ENCODE measurements at places on chromosomes 5 and 9.

DNA sequence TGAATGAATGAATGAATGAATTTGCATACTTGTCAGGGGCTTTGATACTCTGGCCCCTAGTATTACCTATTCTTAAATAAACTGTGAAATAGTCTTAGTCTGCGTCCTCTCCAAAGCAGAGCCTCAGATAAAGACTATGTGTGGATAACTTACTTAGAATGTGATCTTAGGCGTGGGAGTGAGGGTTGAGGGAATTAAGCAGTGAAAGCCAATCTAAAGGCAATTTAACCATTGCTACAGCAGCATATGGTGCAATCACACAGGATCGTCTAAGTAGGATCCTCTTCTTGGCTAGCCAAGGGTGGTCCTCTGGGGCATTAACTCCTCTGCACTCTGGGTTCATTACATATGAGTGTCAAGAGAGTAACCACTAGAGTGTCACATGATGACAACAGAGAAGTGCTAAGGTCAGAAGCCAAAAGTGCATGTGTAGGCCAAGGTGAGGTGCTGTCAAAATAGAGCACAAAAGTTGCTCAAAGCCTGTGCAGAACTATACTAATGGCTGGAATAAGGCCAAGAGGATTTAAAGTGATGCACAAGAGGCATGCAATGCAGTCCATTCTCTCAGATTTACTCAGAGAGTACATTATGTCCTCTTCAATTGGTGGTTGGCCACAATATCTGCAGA, 274.4 kb upstream of the SEMA6A start:
- no peak for DNase-seq

- DNase-seq = no peak
Measured at GRCh38 chr5:40484495-40484894, 195.2 kb upstream of the PTGER4 start.

DNA sequence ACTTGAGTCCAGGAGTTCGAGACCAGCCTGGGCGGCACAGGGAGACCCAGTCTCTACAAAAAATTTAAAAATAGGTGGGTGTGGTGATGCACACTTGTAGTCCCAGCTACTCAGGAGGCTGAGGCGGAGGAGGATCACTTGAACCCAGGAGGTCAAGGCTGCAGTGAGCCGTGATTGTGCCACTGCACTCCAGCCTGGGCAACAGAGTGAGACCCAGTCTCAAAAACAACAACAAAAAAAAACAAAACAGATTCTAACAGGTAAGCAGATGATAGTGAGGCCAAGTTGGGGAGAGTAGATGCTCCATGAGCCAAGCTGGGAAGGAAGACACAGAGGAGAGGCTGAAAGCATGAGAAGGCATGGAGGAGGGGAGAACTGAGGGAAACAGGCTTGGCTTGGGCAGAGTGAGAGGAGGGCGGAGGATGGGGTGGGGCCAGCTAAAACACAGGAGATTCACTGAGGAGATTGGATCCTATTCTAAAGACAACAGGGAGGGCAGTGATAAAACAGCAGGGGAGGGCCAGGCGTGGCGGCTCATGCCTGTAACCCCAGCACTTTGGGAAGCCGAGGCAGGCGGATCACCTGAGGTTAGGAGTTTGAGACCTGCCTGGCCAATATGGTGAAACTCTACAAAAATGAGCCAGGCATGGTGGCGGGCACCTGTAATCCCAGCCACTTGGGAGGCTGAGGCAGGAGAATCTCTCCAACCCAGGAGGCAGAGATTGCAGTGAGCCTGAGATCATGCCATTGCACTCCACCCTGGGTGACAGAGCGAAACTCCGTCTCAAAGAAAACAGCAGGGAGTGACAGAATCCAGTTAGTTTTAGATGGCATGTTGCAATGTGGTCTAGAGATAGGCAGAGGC, 8.4 kb downstream of the RPS14 start:
- DNase-seq = no peak

- no peak for DNase-seq
Measured at GRCh38 chr5:116696366-116696765, 121.7 kb upstream of the SEMA6A start.

DNA sequence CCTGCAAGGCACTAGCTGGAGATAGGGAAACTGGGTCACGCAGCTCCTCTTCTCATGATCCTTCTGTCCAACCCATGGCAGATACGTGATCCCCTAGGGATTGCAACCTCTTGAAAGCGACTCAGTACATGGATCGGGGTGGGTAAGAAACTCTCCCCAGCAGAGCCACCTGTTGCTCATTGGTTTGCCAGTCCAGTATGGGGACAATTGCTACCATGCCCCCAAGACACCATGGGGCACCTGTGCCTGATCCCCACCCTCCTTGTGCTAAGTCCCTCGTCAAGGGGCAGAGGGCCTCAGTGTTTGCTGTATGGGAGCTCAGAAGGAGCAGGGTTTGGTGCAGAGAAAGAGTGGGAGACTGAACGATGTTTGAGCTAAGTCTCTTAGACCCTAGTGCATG, 500.9 kb downstream of the ENC1 start:
- DNase-seq = no peak

- no peak for DNase-seq
Measured at GRCh38 chr9:34333836-34334235, 4.5 kb downstream of the NUDT2 start.

- no peak for DNase-seq
Measured at GRCh38 chr9:5631026-5631425, 2.1 kb downstream of the RIC1 start.

- DNase-seq = no peak
Measured at GRCh38 chr9:132761602-132762001, 91.3 kb downstream of the GTF3C4 start.

DNA sequence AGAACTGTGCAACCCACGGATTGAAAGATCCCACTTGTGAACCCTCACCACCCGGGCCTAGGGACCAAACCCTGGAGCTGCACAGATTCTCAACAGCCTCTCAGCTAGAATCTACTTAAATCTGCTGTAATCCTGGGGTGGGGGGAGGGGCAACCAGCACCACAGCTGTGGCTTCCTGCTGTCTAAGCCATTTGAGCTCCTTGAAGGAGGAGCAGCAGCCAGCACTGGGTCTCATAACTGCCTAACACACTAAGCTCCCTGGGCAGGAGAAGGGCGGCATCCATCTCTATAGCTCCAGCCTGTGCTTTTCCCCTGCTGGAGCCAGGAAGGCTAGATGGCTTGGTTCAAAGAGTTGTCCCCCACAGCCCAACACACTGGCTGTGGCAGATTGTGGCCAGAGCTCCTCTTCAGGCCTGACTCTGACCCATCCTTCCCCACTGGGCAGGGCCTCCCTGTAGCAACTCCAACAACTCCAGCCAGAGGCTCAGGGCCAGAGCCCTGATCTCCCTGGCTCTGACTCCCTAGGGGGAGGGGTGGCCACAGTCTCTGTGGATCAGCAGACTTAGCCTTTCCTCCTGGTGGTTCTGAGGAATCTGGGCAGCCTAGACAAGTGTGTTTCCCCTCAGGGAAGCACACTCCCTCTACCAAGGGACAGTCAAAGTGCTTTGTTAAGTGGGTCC, 72.0 kb upstream of the C9orf72 start:
- no peak for DNase-seq

DNA sequence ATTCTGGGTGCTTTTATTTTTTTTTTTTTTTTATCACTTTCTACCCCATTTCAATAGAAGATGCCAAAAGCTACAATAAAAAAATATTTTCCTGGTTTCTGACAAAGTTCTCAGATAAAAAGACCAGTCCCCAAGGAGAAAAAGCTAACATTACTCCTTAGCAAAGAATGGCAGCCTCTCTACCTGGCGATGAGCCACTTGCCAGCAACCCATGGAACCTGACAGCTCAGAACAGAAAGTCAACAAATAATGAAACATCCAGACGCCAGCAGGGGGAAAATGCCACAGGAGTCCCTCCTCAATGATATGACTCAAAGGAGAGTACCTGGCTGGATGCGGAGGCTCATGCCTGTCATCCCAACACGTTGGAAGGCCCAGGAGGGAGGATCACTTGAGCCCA, 123.2 kb downstream of the MYO10 start:
- no peak for DNase-seq

- DNase-seq = no peak
Measured at GRCh38 chr5:37090781-37091180, 158.4 kb downstream of the CPLANE1 start.

GRCh38 chr5:53580547-53580946, 20.1 kb downstream of the NDUFS4 start:
- DNase-seq = no peak

DNA sequence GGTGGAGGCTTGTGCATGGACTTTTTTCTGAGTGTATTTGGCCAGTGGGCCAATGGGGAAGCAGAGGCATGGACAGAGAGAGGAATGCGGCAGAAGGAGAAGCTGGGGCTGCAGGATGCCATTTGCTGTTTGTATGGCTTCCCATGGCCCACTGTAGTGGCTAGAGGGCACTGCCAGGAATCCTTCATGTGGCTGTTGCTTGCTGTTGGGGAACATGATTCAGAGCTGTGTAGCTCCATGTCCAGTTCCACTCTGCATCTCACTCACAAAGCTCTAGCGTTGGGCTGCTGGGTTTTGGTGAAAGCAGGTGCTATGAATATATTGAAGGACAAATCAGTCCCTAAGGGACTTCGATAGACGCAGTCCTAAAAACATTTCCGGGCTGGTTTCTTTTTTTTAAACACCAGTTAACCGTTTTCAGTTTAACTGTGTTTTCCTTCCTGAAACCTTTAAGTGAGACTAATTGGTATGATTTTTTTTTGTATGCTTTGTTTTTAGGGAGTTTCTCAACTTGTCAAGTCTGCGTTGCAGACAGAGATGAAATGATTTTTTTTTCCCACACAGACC, 51.3 kb downstream of the SLC22A5 start:
- no peak for DNase-seq

- DNase-seq = no peak
Measured at GRCh38 chr5:160020964-160021363, 12.0 kb downstream of the TTC1 start.

DNA sequence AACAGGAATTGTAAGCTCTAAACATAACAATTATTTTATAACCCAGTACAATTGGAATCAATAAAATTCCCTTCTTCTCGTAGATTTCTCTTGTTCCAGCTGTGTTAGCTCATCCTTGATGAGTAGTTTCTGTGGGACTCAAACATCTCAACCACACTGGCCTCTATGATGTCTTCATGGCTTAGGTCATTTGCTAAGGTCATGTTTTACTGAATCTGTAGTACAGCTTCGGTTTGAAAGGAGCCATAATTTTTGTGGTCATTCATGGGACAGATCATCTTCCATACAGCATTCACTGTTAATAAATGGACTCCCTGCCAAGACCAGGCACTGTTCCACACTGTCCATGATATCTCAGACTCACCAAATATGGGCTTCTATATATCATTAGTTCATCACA, 369.0 kb upstream of the RFX3 start:
- DNase-seq = no peak

GRCh38 chr9:108960331-108960730, 26.1 kb downstream of the ABITRAM start:
- no peak for DNase-seq

DNA sequence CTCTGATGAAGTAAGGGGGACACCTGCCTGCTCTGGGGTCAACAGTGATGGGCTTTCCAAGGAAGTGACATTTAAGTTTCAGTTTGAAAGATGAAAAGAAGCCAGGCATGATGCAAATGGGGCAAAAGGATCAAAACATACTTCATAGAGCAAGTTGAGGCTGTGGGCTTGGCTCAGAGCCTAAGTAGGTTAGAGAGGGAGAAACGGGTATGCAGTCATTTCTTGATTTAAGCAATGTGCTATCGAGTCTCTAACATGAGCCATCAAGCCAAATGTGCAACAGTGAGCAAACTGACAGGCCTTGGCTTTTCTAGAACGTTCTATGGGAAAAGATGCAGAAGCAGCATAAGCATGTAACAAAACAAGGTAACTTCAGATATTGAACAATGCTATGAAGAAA, 80.6 kb downstream of the ADRB2 start:
- no peak for DNase-seq

- no peak for DNase-seq
Measured at GRCh38 chr5:116475338-116475737, 99.3 kb downstream of the SEMA6A start.

- no peak for DNase-seq
Measured at GRCh38 chr5:78594021-78594420, 54.6 kb downstream of the LHFPL2 start.

GRCh38 chr9:121285835-121286687, 18.1 kb downstream of the GSN start:
- no peak for DNase-seq

DNA sequence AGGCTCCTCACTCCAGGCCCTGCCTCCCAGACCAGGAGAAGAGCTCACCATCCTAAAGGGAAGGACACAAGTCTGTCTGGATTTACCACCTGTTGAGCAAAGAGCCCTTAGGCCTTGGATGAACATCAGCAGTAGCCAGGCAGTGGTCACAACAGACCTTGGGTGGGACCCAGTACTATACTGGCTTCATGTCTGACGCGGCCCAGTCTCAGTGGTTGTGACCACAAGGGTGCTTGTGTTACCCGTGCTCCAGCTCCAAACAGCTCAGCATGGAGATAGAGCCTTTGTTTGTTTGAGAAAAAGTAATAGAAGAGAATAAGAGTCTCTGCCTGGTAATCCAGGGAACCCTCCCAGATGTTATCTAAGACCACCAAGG, 617.4 kb downstream of the BRINP1 start:
- DNase-seq = no peak
